ENCODE measurements at places on chromosomes 7 and 10.

GRCh38 chr10:11837372-11838161, 14.4 kb downstream of the PROSER2 start:
- no peak for DNase-seq

DNA sequence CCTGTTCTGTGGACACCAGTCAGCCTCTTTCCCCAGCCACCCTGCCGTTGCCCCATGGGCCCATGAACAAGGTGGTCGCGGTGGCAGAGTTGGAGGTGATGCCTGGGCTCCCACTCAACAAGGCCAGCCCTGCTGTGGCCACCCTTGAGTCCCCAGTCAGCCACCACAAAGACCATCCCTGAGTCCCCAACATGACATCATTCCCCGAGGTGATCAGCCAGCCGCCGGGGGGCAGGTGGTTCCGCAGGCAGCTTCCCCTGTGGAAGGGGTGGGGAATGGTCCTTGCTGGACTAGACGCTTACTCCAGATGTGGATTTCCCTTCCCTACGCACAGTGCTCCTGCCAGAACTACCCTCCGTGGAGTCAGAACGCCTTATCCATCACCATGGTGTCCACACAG, 271.7 kb downstream of the PTPRN2 start:
- no peak for DNase-seq

DNA sequence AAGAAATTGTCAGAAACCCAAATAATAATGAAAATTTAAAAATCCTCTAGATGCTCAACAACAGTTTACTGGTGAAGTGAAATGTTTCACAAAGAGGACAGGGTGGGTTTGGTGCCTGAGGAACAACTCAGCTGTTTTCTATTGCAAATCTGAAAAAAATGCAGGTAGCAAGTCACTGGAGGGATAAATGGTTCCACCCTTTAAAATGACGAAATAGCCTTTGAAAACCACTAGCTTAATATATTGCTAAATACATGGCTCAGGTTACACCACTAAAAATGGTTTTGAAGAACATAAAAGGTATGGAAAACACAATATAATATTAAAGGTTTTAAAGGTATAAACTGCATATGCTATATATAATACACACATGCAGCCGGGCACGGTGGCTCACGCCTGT, 69.5 kb downstream of the LMBR1 start:
- DNase-seq = no peak

GRCh38 chr7:82449910-82450309, 6.3 kb upstream of the CACNA2D1 start:
- no peak for DNase-seq

DNA sequence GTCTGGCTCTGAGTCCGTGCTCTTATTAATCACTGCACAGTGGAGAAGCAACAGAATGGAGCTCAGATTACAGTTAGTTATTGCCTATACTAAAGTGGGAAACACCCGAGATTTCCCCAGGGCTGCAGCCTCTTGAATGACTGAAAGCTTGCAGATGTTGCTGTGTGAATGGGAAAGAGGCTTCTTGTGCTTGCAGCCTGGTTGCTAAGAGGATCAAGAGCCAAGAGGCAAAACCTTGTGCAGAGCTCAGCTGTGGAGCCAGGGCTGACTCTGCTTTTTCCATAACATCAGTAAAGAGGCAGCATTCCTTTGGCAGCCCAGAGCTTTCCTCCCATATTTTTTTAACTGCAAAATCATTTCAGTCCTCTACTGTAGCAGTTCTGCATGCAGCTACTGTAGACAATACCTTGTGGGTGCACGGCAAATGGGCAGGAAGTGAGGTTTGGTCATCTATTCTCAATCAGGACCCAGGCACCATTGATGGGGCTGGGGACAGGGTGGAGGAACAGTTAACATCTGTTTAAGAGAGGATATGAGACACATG, 86.5 kb downstream of the RALA start:
- DNase-seq = no peak
